Cortex of kidney (tissue), 1 donor: ENCODE measurements at places on chromosomes 5 and 9.

- no peak for DNase-seq
These were observed at the start of gene CEP72 for GRCh38 chr5:611731-612486. TSS of gene CEP72 (plus strand) at chr5:612340. CDS start at chr5:612362, 22 bp downstream.

GRCh38 chr9:77386187-77386586, 208.9 kb downstream of the VPS13A start:
- no peak for DNase-seq

- DNase-seq, result no peak
These were observed 60.8 kb downstream of the FOXD1 start for GRCh38 chr5:73387601-73388305.

- no peak for DNase-seq
These were observed 78.7 kb upstream of the ACTBL2 start for GRCh38 chr5:57561231-57561842.

- DNase-seq, result no peak
These were observed 7.7 kb downstream of the LPCAT1 start for GRCh38 chr5:1515921-1516571.

DNA sequence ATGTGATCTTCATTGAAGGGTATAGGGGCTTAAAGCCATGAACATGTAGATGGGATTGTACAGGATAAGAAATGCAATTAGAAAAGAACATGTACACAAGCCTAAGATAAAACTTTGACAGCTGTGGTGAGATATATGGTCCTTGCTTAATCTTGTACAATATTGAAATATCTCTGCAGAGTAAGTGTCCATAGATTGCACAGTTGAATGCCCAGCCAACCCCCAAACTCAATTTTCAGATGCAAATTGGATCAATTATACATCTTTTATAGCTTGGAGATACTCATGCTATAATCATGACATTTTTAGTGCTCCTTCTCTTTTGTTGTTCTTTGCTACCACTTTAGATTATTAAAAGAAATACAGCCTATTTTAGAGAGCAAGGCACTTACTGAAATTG, 59.5 kb upstream of the CHSY3 start:
- DNase-seq, result no peak
